Suppressor macrophage (primary cell): ENCODE measurements at places on chromosomes 7 and 10.

GRCh38 chr10:67794256-67794655 is 43.7 kb downstream of the DNAJC12 start:
- no peak for DNase-seq

- no peak for DNase-seq
These were observed 94.8 kb downstream of the TCERG1L start for GRCh38 chr10:131216681-131217230.

- peak; percentile 86 for DNase-seq
These were observed 4.6 kb upstream of the C10orf95 start for GRCh38 chr10:102455893-102456471.

GRCh38 chr7:23212841-23213240 is 31.0 kb downstream of the NUP42 start:
- DNase-seq, result peak; percentile 81

- no peak for DNase-seq
These were observed 25.9 kb downstream of the SFXN4 start for GRCh38 chr10:119139464-119140067.

DNA sequence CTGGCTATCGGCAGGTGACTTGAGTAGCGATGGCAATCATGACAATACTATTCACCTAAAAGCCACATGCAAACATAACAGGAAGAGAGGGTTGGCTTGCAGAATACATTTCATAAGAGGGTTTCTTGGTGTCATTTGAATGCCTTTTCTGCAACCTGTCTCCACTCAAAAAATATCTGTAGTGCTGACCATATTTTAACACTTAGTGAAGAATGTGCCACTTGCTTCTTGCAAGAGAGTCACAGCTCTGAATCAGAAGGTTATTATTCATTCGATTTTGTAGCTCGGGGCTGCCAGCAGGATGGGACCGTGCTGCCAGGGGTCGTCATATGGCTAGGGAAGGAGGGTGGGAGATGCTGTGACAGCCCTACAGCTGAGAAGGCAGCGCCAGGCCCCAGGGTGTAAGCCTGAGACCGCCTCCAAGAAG is 152.0 kb upstream of the PITRM1 start:
- no peak for DNase-seq

DNA sequence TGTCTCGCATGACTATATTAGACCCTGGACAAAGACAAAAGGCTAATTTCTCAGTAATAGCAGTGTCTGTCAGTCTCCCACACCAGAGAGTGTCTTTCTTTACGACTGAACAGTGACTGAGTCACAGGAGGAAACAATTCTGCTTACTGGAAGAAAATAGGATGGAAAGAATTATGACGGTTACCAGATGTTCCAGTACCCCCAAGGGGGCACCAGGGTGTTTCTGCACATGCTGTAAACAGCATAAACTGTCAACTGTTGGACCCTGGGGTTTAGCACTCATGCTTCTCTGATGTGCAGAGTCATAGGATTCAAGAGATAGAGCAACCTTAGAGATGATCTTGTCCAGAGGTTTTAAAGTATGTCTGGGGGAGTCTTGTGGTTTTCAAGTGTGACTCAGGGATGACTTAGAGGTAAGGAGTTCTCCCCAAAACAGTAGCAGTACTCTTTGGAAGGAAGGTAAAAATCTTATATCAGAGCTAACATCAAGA is 291.7 kb downstream of the THSD7A start:
- DNase-seq, result peak; percentile 3

GRCh38 chr7:92835851-92836488 is 403 bp downstream of the CDK6 start:
- peak; percentile 61 for DNase-seq

DNA sequence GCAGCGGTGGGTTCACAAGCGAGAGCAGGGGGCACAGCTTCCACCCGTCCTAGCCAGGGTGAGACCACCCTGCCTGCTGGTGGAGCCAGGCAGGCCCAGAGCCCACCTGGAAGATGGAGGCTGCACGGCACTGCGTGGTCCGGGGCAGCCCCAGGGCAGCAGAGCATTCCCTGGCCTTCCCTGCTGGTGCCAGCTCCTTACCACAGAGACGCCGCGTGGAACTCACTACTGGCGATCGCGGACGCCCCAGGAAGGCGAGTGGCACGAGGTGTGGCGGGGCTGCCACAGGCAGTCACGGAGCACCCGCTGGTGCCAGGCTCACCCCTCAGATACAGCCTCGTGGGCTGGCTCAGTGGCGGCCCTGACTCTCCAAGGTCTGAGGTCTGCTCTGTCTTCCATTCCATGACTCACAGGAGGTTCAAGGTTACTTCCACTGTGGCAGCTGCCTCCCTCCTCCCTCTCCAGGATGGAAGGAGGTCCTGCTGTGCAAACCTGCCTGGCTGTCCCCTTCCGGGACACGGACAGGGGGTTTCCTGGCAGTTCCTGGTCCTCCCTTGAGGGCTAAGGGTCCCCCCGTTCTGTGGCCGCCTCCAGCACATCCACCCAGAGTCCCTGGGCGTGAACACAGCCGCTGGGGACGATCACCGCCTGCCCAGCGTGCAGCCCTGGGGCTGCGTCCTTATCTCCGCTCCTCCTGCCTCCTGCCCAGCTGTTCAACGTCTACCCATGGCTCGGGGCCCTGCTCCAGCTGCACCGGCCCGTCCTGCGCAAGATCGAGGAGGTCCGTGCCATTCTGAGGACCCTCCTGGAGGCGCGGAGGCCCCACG is 3.1 kb downstream of the CYP2W1 start:
- no peak for DNase-seq

DNA sequence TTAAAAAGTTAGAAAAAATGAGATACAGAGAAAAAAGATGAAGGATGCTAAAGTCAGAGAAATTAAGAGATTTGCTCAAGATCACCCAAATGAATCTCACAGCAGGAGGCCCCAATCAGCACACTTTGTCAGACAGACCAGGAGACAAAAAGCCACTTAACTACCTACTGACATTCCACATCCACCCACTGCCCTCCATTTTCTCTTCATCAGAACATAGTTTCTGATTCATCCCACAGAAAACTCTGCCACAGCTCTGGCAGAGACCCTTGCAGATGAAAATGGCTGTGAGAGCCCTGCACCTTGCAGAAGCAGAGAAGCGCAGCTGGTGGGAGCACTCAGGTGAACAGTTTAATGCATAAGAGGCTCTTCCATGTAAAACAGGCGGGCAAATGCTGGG is 26.6 kb downstream of the DGKI start:
- DNase-seq, result no peak
